ENCODE measurements at places on chromosomes 2 and 18.
A peak's percentile ranks its signal among the peaks of the same experiment; 100 is the strongest.

GRCh38 chr2:121151311-121152109, 133.5 kb downstream of the TFCP2L1 start:
- DNase-seq = no peak

- DNase-seq = no peak
Observed at GRCh38 chr2:20077411-20077940, 26.0 kb upstream of the LAPTM4A start.

DNA sequence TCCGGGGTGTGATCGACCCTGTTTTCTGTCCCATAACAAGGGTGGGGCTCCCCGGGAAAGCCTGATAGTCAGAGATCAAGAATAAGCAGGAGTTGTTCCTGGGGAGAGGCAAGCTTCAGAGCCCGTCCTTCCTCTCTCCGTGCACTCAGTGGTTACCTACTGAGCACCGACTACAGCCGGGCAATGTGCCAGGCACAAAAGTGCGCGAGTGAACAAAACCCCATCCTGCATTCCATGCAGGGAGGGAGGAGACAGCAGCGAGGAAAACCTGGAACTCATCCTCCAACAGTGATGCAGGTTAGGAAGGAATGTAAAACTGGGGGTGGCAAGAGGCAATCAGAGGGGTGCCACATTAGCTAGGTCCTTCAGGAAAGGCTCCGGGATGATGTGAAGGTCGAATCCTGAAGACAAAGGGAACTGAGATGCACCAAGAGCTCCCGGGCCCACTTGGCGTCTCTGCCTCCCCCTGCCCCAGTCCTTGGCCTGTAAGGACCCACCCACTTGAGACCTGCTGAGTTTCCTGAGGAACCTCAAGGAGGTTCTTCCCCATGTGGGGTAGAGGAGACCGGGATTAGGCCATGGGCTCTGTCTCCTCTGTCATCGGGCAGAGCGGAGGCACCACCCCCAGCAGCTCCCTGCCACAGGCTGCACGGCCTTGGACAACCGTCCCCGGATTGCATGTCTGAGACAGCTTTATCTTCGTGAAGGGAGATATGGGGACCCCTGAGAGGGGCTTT, 198.2 kb downstream of the NDUFA10 start:
- DNase-seq = no peak

DNA sequence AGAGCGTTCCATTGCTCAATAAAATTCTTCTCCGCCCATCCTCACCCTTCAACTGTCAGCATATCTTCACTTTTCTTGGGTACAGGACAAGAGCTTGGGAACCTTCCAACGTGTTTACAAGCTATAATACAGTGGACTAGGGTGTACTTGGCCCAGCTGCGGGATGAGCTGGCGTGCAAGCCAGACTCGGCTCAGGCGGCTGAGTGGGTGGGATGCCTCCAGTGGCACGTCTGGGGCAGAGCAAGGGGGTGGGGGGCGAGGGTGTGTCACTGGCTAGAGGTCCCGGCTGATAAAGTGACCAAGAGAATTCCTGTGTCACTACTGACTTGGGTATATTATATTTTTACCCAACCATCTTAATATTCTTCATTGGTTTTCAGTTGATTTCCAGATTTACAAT, 179.7 kb downstream of the EVA1A start:
- no peak for DNase-seq

DNA sequence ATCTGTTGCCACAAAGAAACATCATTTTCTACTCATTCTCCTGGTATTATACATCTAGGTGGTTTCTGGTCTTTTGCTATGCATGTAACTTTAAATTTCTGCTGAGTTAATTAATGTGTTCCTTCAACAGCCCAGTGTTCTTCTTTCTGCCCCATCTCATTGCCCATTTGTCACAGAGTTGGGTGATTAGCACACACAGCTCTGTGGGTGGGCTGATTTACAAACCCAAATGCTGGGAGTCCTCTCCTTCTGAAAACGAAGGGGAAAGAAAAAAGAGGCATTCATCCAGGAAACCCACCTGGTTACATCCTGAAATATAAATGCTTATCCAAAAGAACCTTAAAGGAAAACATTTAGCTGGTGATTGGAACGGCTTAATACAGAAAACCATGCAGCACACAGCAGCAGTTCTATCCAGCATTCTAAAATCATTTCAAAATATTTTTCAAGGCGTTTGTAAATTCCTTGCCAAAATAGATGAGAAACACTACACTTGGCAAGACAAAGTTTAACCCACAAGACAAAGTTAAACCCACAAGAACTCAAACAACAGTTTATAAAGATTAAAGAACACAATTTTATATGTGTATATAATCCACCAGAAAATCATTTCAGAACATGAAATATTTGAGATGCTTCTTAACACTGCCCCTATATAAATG, 177.9 kb downstream of the ANTXR1 start:
- DNase-seq = no peak

DNA sequence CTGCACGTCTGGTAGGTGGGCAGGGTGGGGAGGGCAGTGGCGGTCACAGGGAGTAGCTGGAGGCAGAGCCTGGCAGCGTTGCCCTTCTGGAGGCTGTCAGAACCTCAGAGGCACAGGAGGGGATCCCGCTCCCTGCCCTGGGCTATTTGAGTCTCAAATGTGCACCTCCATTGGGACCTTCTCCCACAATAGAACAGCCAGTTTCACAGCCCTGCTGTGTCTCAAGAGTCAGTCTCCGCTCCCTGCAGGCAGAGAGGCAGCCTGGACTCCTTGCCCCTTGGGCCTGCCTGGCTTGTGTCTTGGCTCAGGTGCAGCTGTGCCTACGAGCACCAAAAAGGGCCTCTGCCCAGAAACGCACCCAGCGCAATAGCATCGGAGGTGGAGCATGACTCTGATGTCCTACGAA, 57.4 kb downstream of the FAM168B start:
- DNase-seq = no peak

DNA sequence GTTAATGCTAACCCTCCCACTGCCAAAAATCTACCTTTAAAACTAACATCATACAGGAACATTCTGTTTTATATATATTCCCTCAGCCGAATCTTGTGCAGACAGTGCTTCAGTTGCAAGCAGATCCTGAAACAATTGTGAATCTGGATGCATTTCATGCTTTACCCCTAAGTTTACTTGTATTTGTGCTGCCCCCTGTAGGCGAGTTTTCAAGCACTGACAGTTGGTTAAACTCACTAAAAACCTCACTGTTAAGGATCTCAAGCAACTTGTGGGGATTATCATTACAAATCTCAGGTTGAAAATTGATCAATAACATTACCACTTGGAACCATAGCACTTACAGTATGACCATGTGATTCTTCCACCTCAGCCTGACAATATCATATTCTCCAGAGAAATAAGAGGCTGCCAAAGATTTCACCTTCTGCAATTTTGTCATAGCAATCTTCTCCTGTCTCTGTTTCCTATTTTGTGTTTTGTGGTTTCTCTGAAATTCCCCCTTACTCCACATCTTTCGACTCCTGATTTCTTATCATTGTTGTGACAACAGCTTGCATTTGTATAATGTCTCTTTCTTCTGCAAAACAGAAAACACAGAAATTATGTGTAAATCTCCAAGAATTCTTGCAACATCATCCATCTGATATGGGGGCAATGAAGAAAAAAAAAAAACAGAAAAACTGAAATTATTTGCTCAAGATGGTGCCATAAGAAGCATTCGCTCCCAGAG, 354.6 kb upstream of the SETBP1 start:
- DNase-seq = peak; percentile 6

DNA sequence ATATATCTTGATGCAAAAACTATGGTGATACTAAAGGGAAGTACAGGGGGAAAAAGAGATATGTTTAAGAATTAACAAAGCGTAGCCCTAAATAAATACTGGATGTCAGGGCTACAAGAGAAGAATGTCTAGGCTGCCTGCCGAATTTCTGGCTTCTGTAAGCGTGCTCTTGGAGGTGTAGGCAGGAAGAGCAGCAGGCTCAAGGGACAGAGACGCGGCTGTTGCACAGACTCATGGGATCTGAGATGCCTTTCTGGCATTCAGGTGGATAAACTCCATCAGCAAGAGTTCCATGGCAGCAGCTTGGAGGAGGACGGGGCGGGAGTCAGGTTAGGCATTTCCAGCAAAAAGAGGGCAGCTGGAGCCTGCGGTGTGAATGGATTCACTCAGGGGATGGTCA, 123.2 kb upstream of the TWIST2 start:
- DNase-seq = no peak

DNA sequence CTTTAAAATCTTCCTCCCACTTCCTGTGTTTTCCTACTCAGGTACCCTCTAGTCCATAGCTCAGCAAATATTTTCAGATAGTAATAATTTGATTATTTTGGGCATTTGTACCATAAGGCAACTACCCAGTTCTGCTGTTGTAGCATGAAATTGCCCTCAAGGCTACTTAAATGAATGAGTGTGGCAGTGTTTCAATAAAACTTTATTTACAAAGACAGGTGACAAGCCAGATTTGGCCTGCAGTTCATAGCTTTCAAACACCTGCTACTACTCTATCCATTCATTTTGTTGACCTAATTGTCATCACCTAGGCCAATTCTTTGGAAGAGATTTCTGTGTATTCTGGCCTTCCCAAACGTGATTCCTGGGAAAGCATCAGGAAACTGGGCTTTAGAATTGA, 28.9 kb downstream of the NYAP2 start:
- DNase-seq = no peak

GRCh38 chr18:79377187-79377891, 18.4 kb upstream of the NFATC1 start:
- DNase-seq = no peak
